ENCODE measurements at places on chromosomes 6 and 20. TPM values are rescaled to one million over a fixed set of nuclear protein-coding genes. Genes with fewer than 3 reads are reported as not detected.

LGSN gene
- 0.18 TPM for total RNA-seq

SYCP2L gene
- total RNA-seq = 6.3 TPM

- H3K27me3 ChIP-seq = no peaks in the 10 kb centered on the region
- H3K27ac ChIP-seq = 0 out of 2 replicates have a peak overlapping the region, but pooled peaks have one; percentile 5
- H3K4me3 ChIP-seq = no peak overlapping the region
- no peak for DNase-seq
- peaks cover 18% of the 10 kb centered on the region for H3K4me1 ChIP-seq
- H3K36me3 ChIP-seq = no peaks in the 10 kb centered on the region
Measured at GRCh38 chr6:136640132-136640915, 90.1 kb upstream of the MAP7 start.

DNA sequence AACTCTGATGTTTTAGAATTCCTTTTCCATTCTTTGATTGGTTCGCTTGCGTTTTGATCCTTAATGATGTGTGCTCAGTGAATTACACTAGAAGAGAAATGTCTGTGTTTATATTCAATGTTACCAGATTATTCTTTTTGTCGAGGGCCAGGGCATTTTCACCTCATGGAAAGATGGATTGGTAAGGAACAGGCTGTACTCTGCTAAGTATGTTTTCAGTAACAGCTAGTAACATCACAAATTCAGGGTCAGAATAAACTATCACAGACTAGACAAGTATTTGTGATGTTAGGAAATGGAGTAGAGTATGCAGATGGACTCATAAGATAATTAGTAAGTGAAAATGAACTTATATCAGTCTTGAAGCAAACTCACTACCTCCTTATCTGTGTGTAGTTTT, 235.6 kb downstream of the SOX4 start:
- H3K4me1 ChIP-seq = peaks cover 77% of the 10 kb centered on the region
- no peaks in the 10 kb centered on the region for H3K36me3 ChIP-seq
- DNase-seq = no peak

DNA sequence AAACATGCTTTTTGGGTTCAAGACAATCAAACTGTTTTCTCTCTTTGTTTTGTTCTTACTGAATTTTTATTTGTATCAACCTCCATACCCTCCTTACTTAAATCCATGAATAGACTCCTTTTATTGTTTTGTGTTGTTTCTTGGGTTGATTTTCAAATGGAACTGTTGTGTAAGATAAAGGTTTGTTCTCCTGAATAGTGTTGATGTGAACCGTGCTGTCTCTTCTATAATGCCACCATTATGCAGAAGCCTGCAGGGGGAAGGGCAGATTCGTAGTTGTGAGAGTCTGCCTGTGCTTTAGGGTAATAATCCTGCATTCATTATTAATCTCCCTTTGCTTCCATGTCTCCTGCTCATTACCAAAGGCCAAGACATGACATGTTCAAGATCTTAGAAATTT, 105.9 kb downstream of the CDKAL1 start:
- no peaks in the 10 kb centered on the region for H3K27me3 ChIP-seq
- H3K4me1 ChIP-seq = peaks cover 21% of the 10 kb centered on the region
- no peaks in the 10 kb centered on the region for H3K36me3 ChIP-seq
- H3K4me3 ChIP-seq = no peak overlapping the region
- H3K27ac ChIP-seq = no peak overlapping the region

GRCh38 chr20:2303673-2304072, 7.9 kb downstream of the TGM3 start:
- H3K4me3 ChIP-seq = no peak overlapping the region
- H3K4me1 ChIP-seq = peaks cover 7% of the 10 kb centered on the region
- no peak for DNase-seq
- H3K36me3 ChIP-seq = no peaks in the 10 kb centered on the region

DNA sequence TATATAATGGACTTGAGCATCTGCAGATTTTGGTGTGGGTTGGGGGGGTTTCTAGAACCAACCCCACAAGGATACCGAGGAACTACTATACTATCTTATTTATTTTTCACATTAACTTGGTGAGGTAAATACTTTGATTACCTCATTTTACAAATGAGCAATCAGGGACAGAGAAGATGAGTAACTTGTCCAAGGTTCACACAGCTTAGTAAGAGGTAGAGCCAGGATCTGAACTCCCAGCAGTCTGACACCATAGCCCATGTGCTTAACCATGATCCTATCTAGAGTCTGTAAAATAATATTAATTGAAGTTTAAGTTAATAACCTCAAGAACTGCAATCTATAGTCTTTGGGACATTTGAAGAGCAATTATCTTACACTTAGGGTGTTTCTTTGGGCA, 28.6 kb downstream of the DHX35 start:
- peaks cover 35% of the 10 kb centered on the region for H3K36me3 ChIP-seq
- H3K4me1 ChIP-seq = peaks cover 15% of the 10 kb centered on the region
- H3K27me3 ChIP-seq = no peaks in the 10 kb centered on the region
- DNase-seq = no peak
- H3K27ac ChIP-seq = no peak overlapping the region
- H3K4me3 ChIP-seq = no peak overlapping the region
